ENCODE measurements at places on chromosomes 3 and 15. TPM values are rescaled to one million over a fixed set of nuclear protein-coding genes. Genes with fewer than 3 reads are reported as not detected.

Gene SLC12A1
- not detected for polyA plus RNA-seq

Gene IL16
- 301 TPM for polyA plus RNA-seq

Gene CCDC66
- polyA plus RNA-seq: 9.8 TPM

Gene MINAR1
- 0.07 TPM for polyA plus RNA-seq

Gene DAZL
- polyA plus RNA-seq: not detected

Gene C15orf39
- 14.0 TPM for polyA plus RNA-seq

Gene DPPA2
- polyA plus RNA-seq: not detected

- no peak overlapping the region for H3K4me3 ChIP-seq
- no peak overlapping the region for H3K27ac ChIP-seq
- H3K36me3 ChIP-seq: no peaks in the 10 kb centered on the region
- no peak for DNase-seq
- H3K4me1 ChIP-seq: no peaks in the 10 kb centered on the region
Observed at GRCh38 chr3:72591522-72592421, 256.5 kb downstream of the SHQ1 start.

DNA sequence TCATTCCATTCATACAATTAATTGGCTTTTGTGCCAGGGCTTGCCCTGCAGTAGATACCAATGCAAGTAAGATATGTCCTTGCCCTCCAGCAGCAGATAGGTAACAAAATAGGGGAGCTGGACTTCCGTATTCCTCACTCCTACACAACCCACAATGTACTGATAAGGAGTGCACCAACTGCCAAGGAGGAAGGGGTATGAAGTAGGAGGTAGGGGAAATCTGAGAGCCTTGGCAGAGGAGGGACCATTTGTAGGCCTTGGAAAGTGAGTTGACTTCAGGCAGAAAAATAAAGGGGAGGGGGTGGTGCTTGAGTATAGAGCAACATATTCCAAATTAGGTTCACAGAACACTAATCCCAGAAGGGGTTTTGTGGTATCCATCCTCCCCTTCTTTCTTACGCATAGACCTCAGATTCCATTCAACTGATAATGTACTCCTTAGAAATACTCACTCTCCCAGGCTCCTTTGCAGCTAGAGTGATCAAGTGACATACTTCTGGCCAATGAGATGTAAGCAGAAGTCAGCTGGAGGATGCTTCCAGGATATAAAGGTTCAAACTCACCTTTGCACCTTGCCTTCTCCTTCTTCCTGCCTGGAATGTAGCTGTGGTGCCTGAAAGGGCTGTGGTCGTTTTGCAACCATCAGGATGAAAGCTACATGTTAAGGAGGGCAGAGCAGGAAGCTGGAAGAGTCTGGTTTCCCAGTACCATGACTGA lies 127.1 kb upstream of the SMAD3 start:
- DNase-seq: no peak
- H3K4me1 ChIP-seq: no peaks in the 10 kb centered on the region
- no peaks in the 10 kb centered on the region for H3K36me3 ChIP-seq
- H3K4me3 ChIP-seq: no peak overlapping the region
- no peak overlapping the region for H3K27ac ChIP-seq
- H3K27me3 ChIP-seq: peaks cover 3% of the 10 kb centered on the region

GRCh38 chr3:42872718-42873117 lies 3.0 kb downstream of the CYP8B1 start:
- no peaks in the 10 kb centered on the region for H3K27me3 ChIP-seq
- no peaks in the 10 kb centered on the region for H3K36me3 ChIP-seq
- H3K4me3 ChIP-seq: no peak overlapping the region
- peaks cover 3% of the 10 kb centered on the region for H3K4me1 ChIP-seq
- H3K27ac ChIP-seq: no peak overlapping the region

DNA sequence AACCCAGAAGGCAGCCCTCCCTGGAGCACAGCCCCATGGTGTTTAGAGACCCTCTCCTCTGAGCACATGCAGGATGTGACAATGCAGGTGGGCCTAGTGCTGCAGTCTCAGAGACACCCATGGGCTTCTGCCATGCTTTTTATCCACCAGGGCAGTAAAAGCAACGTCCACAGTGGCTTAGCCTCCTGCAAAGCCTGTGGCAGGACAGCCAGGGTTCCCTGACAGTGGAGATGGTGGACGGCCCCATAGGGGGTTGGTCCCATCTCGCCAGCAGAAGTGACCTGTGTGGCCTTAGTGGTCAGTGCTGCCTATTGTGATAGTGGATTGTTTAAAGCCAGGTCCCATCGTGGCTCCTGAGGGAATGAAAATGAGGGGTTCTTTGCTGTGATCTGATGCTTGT lies 46.6 kb downstream of the APBA2 start:
- H3K27me3 ChIP-seq: peaks cover 3% of the 10 kb centered on the region
- no peak overlapping the region for H3K4me3 ChIP-seq
- H3K27ac ChIP-seq: peak overlapping the region; percentile 80
- DNase-seq: no peak

- H3K4me1 ChIP-seq: peaks cover 8% of the 10 kb centered on the region
- H3K27me3 ChIP-seq: peaks cover 36% of the 10 kb centered on the region
- H3K27ac ChIP-seq: no peak overlapping the region
- H3K4me3 ChIP-seq: peak overlapping the region; percentile 84
Observed at GRCh38 chr3:45795509-45795881, 841 bp downstream of the SLC6A20 start.

DNA sequence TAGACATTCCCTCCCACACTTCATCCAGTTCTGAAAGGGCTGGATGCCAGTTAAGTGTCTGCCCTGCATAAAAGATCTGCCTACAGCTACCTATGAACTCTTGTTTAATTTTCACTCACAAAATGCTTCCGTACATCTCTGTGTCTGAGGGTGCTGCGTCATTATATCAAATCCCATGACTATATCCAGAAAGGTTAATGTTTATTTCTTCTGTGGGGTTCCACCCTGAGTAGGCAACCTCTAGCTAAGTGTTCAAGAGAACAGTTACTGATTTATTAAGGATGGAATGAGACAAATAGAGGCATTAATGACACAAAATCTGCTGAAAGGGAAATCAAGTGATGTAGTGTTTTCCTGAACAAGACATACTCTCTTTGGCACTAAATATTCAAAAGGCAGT lies 220.2 kb downstream of the MTHFS start:
- no peak overlapping the region for H3K27ac ChIP-seq
- DNase-seq: no peak
- no peak overlapping the region for H3K4me3 ChIP-seq
- H3K36me3 ChIP-seq: no peaks in the 10 kb centered on the region
- H3K27me3 ChIP-seq: peaks cover 2% of the 10 kb centered on the region
- no peaks in the 10 kb centered on the region for H3K4me1 ChIP-seq

DNA sequence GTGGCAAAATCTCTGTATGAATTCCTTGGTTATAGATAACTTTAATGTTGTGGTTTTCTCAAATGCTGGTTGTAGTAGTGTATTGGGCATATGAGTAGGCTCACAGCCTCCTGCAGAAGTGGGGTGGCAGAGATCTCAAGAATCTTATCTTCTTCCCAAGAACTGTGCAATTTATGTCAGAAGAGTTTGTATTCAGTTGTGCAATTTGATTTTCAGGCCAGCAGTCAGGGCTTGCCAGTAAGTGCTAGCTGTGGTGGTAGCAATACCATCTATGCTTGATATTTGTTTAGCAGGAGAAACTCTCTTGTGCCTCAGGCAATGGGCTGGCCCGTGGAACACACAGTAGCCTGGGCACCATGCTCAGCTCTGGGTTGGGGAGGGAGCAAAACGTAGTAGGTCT lies 58.4 kb upstream of the GOLIM4 start:
- DNase-seq: no peak
- H3K4me1 ChIP-seq: no peaks in the 10 kb centered on the region
- H3K36me3 ChIP-seq: no peaks in the 10 kb centered on the region
- H3K27ac ChIP-seq: no peak overlapping the region
- H3K4me3 ChIP-seq: no peak overlapping the region
- peaks cover 8% of the 10 kb centered on the region for H3K27me3 ChIP-seq

DNA sequence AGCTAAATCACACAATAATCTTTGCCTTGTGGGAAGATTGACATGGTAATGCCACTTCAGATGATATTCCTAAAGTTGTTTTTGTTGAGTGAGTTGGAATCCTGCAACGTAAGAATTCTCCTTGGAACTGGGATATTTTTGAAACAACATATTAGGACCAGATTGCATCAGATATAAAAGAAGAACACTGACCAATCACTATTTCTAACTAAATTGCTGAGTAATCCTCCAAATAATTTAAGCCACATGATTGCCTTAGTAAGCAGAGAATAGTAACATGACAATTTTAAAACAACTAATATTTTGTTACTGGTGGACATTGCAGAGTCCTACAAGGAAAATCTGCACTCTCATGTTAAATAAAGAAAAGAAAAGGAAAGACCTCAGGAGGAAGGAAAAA lies 353.9 kb upstream of the LMCD1 start:
- H3K27ac ChIP-seq: no peak overlapping the region
- no peak for DNase-seq
- H3K4me3 ChIP-seq: no peak overlapping the region
- H3K4me1 ChIP-seq: no peaks in the 10 kb centered on the region
- no peaks in the 10 kb centered on the region for H3K36me3 ChIP-seq

GRCh38 chr3:153385343-153385742 lies 223.3 kb downstream of the RAP2B start:
- H3K4me1 ChIP-seq: no peaks in the 10 kb centered on the region
- no peak overlapping the region for H3K4me3 ChIP-seq
- H3K27me3 ChIP-seq: no peaks in the 10 kb centered on the region
- no peak for DNase-seq
- no peaks in the 10 kb centered on the region for H3K36me3 ChIP-seq
- no peak overlapping the region for H3K27ac ChIP-seq

DNA sequence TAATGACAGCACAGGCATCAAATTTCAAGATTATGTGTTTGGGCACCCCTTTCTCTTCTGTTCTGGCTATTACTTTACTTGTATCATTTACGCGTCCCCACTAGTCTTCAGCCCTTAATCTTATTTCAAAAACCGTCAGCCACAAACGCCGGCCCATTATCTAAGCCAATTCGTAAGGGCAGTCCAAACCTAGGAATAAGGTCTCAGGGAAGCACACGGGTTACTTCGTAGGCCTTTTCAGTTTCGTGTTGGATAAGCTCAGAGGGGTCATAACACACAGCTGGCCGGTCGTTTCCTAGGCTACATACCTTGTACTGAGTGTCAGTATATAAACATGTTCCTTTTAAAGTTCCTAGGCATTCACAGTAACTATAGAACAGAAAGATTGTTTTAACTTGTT lies 5.1 kb upstream of the DNAAF4 start:
- H3K36me3 ChIP-seq: no peaks in the 10 kb centered on the region
- H3K27ac ChIP-seq: no peak overlapping the region
- no peak overlapping the region for H3K4me3 ChIP-seq
- no peak for DNase-seq
- peaks cover 4% of the 10 kb centered on the region for H3K27me3 ChIP-seq

DNA sequence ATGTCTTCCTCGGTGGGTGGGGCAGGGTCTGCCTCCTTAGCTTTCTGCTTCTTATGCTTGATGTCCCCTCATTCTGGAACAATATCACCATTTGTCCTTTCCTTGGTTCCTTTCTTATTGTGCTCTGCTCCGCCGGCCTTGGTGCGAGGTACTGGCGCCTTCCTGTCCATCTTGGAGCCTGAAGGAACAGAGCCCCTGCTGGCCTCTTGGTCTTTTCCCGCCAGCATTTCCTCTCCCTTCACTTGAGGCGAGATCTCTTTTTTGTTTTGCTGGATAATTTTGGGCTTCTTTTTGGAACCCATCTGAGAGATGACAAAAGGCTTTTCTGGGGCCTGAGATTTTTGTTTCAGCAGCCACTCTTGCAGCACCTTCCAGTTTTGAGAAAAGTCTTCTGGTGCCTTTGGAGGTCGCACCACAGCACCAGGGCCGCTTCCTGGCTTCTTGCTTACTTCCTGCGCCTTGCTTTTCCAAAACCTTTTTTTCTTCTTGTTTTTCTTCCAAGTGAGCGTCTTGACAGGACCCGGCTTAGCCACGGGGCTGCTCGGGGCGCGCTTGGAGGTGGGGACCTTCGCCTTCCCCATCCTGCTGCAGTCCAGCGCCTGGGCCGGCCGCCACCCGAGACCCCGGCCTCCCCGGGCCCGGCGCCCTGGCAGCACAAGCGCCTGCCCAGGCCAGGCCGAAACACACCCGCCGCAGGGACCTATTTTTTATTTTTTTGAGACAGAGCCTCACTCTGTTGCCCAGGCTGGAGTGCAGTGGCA lies 127.1 kb downstream of the KLF13 start:
- H3K4me3 ChIP-seq: no peak overlapping the region
- peaks cover 18% of the 10 kb centered on the region for H3K4me1 ChIP-seq
- H3K36me3 ChIP-seq: peaks cover 6% of the 10 kb centered on the region
- peak overlapping the region; percentile 45 for H3K27ac ChIP-seq
- H3K27me3 ChIP-seq: peaks cover 4% of the 10 kb centered on the region

- no peaks in the 10 kb centered on the region for H3K27me3 ChIP-seq
- no peak overlapping the region for H3K27ac ChIP-seq
- no peak overlapping the region for H3K4me3 ChIP-seq
- H3K36me3 ChIP-seq: no peaks in the 10 kb centered on the region
Observed at GRCh38 chr3:70603103-70603502, 290.7 kb upstream of the MDFIC2 start.

- H3K27me3 ChIP-seq: peaks cover 28% of the 10 kb centered on the region
- no peak for DNase-seq
- H3K4me1 ChIP-seq: peaks cover 63% of the 10 kb centered on the region
- H3K4me3 ChIP-seq: peak overlapping the region; percentile 100
- H3K36me3 ChIP-seq: peaks cover 52% of the 10 kb centered on the region
- peak overlapping the region; percentile 98 for H3K27ac ChIP-seq
Observed at GRCh38 chr3:186784820-186785494, 1.6 kb downstream of the EIF4A2 start.

GRCh38 chr3:155702745-155703591 lies 41.9 kb downstream of the PLCH1 start:
- no peak for DNase-seq
- no peaks in the 10 kb centered on the region for H3K36me3 ChIP-seq
- no peak overlapping the region for H3K27ac ChIP-seq
- H3K27me3 ChIP-seq: peaks cover 4% of the 10 kb centered on the region
- no peaks in the 10 kb centered on the region for H3K4me1 ChIP-seq

- H3K4me1 ChIP-seq: peaks cover 28% of the 10 kb centered on the region
- peaks cover 7% of the 10 kb centered on the region for H3K27me3 ChIP-seq
- no peak for DNase-seq
- no peak overlapping the region for H3K4me3 ChIP-seq
- no peak overlapping the region for H3K27ac ChIP-seq
Observed at GRCh38 chr15:22240403-22240802, 160.1 kb downstream of the OR4M2 start.

GRCh38 chr3:68088216-68088615 lies 433.8 kb upstream of the SUCLG2 start:
- peak; percentile 40 for DNase-seq
- no peaks in the 10 kb centered on the region for H3K36me3 ChIP-seq
- H3K27ac ChIP-seq: peak overlapping the region; percentile 66

- H3K36me3 ChIP-seq: peaks cover 25% of the 10 kb centered on the region
- H3K4me3 ChIP-seq: no peak overlapping the region
- H3K27me3 ChIP-seq: no peaks in the 10 kb centered on the region
- H3K27ac ChIP-seq: peak overlapping the region; percentile 65
Observed at GRCh38 chr3:105844704-105845103, 24.1 kb downstream of the CBLB start.
